Gastrocnemius medialis (tissue), 4 donors: ENCODE measurements at places on chromosomes 11 and 22. TPM values are rescaled to one million over a fixed set of nuclear protein-coding genes. Genes with fewer than 3 reads are reported as not detected.
A peak's percentile ranks its signal among the peaks of the same experiment; 100 is the strongest.

UBASH3B gene
- total RNA-seq: 2.9 TPM

DNA sequence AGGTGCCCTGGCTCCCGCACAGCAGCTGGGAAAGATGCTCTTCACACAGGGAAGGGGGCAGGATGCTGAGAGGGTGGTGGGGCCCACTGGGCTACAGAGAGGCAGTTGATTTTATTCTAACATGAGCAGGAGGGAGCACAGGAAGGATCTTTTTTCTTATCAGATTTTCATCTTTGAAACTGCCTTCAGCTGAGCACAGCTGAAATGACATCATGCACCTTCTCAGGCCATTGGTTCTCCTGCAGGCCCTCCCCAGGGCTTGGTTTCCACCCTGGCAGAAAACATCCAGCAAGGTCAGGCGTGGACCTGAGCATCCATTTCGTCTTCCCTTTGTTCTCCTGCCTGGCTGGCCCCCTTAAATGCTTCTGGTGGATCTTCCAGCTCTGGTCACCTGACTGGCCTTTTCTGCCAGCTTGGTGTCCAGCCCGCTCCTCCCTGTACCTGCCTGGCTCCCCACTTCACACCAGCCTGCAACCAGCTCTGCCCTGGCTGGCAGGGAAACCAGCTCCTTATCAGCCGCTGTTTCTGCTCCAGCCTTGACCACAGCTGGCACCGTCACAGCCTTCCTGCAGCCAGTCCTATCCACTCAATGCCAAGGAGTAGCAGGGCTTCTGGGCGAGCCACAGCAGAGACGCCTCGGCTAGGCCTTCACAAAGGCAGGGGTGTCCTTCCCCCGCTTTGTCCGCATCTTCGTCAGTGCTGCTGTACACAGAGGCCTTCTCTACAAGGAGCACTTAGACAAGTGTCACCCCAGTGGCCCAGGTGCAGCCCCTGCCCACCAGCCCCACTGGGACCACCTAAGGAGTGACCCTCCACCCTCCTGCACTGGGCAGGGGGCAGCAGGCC, 36.5 kb downstream of the TOM1 start:
- DNase-seq: no peak

DNA sequence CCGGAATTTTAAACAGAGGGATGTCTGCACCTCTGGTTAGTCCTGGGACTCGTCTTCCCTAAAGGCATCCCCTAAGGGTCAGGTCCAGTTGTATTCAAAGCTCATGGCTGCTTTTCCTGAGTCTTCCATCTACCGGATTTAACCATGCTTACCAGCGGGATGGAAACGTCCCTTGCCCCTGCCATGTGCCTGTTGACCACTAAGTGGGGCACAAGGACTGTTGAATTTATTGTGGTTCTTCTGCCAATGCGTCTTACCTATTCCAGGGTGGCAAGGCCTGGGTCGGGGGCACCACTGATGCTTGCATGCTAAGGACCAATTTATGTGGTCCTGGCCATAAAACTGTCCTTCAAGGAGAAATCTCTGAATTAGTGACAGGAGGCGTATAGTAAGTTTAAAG, 25.6 kb downstream of the ANKRD42 start:
- DNase-seq: no peak

MYO18B gene
- total RNA-seq: 408 TPM

CNTN5 gene
- 0.16 TPM for total RNA-seq

GRCh38 chr22:46010951-46011626, 34.1 kb upstream of the WNT7B start:
- peak; percentile 14 for DNase-seq

- DNase-seq: no peak
Observed at GRCh38 chr22:39959640-39960447, at the start of gene TMA7B. Gene TMA7B (plus strand): TSS chr22:39960397. CDS start chr22:39964375, 3,978 bp downstream.

MIAT gene
- 0.25 TPM for total RNA-seq

DNA sequence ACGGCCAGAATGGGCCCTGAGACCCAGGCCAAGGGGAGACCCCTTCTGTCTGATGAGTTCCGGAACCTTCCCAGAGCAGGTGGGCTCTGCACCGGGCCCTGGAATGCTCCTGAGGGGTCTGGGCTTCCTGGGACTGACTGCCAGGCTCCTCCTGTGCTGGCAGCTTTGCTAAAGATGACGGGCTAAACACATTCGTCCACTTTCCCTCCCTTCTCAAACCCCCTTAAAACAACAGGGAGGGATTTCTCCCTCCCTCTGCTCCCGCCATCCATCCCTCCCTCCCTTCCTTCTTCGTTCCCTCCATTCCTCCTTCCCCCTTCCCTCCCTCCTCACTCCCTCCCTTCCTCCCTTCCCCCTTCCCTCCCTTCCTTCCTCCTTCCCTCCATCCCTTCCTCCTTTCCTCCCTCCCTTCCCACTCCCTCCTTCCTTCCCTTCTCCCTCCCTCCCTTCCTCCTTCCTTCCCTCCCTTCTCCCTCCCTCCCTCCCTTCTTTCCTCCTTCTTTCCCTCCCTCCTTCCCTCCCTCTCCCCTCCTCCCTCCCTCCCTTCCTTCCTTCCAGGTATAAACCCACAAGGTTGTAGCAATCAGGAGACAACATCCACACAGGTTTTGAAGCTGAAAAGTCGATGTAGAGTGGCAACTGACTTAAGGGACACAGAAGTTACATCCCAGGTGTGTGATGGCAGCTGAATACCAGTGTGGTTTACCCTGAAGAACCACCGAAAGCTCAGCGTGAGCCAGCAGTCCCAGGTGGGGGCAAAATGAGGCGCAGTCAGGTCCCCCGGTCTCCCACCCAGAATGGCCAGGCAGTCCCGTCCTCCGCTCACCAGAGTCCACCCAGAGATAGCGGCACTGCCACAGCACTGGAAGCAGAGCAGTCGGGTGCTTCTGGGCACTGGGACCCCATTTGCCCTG, 18.8 kb upstream of the MGAT3 start:
- no peak for DNase-seq
